ENCODE measurements at places on chromosomes 3 and 15. TPM values are rescaled to one million over a fixed set of nuclear protein-coding genes. Genes with fewer than 3 reads are reported as not detected.

Gene PYGO1
- total RNA-seq: 0.73 TPM

DNA sequence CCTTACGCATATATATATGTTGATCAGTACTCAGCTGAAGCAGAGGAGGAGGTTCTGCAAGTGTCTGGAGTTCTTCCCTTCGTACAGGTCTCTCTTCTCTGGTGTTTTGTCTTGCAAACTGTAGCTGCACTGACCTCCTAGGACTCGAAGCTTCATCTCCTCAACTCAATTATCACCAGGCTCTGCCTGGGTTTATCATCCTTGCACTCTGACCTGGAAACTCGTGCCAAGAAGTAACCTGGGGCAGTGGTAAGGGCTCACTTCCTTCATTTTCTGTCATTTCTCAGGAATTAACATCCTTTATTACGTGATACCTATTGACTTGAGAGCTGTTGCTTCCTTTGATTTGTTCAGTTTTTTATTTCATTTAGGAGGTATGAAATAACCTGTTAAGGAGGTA is 14.4 kb downstream of the REC114 start:
- DNase-seq: no peak

DNA sequence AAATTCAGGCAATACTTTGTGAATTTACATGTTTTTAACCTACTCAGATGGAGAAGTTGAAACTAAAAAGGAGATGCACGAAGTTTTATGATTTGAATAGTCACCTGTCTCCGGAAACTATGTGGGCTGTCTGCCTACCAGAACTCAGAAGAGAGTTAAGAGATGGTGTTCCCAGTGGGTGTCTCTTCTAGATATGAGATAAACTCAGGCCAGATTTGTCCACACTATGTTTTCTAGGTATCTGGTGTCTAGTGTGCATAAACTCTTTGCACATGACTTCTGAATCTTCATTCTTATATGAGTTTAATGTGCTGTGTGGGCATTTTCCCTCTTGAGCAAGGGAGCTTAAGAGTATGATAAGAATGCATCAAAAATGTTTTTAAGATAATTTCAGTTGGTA is 222.8 kb downstream of the FOXP1 start:
- no peak for DNase-seq

- DNase-seq: no peak
Measured at GRCh38 chr15:85889956-85890619, 95.4 kb upstream of the KLHL25 start.

DNA sequence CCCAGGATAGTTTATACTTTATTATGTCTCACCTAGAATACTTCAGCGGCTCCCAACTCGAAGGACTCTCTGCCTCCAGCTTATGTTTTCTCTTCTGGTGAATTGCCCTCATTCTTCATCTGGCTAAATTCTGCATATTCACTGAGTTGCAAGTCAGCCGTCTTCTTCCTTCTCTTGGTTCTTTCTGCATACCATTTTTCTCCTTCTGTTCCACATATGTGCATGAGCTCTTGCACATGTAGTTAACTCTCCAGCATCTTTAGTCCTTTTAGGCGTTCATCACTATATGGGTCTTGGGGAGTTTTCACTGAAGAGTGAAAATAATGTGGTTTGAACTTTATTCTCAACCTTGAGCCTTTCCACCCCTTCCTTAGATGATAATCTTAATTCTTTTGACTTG is 70.1 kb downstream of the AP4E1 start:
- no peak for DNase-seq

Gene RYR3
- 2.2 TPM for total RNA-seq

GRCh38 chr3:5974630-5975322 is 787.3 kb downstream of the EDEM1 start:
- DNase-seq: no peak

Gene ITIH1
- total RNA-seq: not detected

DNA sequence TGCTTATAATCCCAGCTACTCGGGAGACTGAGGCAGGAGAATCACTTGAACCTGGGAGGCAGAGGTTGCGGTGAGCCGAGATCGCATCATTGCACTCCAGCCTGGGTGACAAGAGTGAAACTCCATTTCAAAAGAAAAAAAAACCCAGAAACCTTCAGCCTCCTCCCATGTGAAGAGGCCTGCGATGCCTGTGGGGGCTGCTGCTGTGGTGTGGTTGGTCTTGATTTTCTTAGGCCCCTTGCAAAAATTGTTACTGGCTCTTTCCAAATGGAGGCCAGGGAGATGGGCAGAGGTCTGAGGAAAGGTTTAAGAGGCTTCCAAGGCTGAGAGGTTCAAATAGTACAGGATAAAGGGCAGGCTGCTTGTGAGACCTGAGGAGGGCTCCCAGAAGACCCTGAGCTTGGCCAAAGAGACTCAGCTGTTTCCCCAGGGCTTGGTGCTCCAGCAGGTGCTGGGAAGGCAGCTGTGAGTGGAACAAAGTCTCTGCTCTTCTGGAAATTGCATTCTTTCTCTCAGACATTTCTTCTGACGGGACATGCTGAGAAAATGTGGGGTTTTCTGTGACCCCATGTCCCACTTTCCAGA is 18.4 kb downstream of the GCSAM start:
- no peak for DNase-seq

DNA sequence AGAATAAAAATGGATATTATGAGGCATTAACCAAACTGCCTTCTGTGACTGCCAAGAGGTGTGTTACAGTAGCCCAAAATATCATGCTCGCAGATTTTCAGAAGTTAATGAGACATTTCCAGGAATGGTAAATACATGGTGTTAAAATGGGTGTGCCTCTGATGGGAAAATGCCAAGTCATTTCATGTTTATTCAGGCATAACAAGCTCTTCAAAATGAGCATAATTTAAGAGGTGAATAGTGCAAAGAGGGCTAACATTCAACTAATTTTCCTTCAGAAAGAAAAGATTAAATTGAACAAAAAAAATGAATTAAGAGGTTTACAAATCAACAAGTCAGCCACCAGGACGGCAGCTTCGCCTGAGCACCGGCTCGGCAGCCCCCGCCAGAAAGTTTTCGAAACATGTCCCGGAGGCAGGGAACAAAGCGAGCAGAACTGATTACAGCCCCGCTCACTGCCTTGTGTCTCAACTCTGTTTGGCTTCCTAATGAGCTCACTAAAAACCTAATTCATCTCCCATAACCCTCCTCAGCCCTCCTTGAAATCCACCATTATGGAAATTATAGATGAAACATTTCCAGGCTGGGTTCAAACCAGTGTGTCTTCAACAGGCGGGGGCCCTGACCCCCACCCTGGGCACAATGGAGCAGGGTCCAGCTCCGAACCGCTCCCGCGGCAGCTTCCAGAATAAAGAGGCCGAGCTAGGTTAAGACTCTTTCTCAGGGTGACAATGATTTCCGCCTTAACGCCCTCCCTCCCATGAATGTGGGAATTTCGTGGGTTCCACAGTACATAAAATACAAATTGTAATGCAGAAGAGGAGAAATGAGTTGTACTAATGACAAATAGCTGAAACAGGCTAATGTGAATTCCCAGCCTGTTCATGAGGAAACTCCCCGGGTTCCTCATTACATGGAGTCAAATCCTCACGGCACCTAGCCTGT is 43.9 kb downstream of the MEIS2 start:
- DNase-seq: no peak

GRCh38 chr15:33616475-33616874 is 305.7 kb downstream of the RYR3 start:
- no peak for DNase-seq

Gene UBA7
- 71.6 TPM for total RNA-seq

Gene CAMP
- 0.40 TPM for total RNA-seq

GRCh38 chr3:69377262-69377661 is 8.6 kb downstream of the FRMD4B start:
- no peak for DNase-seq

GRCh38 chr15:50046867-50047266 is 72.2 kb downstream of the ATP8B4 start:
- no peak for DNase-seq

Gene SLC22A14
- not detected for total RNA-seq

DNA sequence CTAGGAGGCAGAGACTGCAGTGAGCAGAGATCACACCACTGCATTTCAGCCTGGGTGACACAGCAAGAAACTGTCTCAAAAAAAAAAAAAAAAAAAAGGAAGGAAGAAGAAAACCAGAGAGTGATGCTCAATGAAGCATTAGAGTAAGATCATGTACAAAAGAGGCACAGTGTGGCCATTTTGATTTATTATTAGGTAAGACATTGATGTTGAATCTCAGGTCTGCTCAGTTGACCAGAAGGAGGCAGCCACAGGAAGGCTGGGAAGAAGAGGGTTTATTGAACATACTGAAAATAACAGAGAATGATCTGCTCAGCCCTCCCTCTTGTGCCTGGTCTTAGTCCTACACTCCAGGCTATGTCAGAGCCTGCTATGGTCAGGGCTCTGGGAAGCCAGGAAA is 15.6 kb downstream of the LRRK1 start:
- no peak for DNase-seq

Gene CCDC39
- not detected for total RNA-seq

- no peak for DNase-seq
Measured at GRCh38 chr15:77604973-77605372, 27.7 kb downstream of the LINGO1 start.

DNA sequence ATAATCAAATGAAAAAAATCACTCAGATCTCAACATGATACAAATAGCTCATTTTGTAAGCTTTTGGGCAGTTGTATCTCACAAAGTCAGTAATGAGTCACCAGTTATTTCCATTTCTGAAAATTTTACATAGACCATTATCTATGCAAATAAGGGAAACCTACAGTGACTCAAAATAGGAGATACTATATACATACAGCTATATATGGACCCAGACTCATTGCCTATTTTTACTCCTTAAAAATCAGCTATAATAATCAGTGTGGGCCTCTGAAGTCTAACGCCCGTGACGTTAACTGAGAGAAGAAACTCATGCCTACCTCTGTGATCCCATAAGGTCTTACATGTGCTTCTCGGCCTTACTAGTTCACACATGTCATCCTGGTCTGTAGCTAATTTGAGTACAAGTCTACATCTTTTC is 31.6 kb downstream of the LRIG1 start:
- DNase-seq: no peak

Gene ALDH1A2
- total RNA-seq: 5.6 TPM

DNA sequence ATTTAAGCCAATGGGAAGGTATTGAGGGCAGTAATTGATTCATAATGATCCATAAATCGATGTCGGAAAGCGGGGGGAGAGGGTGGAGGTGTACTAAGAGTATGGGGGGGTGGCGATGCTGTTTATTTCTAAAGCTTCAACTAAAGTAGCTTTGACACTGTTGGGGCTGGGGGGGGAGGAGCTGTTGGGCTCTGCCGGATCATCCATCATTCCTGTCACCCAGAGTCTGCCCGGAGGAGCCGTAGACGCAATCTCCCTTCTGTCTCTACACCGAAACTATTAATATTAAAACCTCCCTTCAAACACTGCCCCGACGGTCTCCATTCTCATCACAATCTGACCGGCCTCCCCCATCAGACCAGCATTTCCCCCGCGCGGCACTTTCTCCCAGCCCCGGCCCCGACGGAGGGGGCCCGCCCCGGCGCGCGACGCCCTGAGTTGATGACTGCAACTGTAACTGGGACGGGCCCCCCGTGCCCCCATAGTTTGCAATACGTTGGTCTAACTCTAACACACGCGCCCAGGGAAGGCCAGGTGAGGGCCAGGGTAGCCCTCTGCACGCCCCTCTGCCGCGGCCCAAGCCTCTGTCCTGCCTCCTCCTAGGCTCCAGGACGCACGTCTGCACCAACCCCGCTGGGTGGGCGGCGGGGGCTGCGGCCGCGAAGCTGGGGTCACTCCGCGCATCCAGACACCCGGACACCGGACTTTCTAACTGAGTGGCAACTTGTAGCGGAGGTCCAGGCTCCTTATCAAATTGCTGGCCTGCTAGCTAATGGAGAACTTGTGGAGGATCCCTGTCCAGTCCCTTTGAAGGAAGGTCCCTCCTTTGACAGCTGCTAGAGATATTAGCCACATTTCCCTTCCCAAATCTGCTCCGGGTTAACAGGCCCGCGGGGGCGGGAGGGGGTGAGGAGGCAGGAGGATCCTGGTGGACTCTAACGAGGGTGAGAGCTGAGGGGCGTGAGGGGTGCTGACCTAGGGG is 212.0 kb downstream of the MEIS2 start:
- DNase-seq: no peak

DNA sequence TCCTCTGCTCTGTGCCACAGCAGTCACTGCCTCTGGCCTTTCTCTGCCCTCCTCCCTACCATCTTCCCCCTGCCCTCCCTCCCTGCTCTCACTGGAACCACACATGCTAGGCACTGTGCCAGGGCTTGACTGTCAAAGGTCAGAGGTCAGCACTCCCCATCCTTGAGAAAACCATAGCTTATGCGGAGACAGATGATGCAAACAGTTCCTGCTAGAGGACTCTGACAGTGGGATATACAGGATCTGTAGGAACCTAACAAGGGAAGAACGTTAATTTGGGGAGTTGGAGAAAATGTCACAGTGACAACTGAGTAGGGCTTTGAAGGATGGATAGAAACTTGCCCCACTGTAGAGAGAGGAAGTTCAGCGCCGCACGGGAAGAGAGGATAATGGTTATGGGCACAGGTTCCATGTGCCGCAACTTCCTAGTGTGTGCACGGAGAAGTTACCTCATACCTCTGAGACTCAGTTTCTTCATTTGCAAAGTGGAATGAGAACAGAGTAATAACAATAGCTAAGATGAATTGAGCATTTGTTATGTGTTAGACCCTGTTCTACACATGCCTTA is 29.3 kb upstream of the XYLB start:
- DNase-seq: no peak

Gene RTP1
- not detected for total RNA-seq

GRCh38 chr15:33971811-33972210 is 3.5 kb downstream of the CHRM5 start:
- no peak for DNase-seq

Gene KLHL40
- not detected for total RNA-seq

DNA sequence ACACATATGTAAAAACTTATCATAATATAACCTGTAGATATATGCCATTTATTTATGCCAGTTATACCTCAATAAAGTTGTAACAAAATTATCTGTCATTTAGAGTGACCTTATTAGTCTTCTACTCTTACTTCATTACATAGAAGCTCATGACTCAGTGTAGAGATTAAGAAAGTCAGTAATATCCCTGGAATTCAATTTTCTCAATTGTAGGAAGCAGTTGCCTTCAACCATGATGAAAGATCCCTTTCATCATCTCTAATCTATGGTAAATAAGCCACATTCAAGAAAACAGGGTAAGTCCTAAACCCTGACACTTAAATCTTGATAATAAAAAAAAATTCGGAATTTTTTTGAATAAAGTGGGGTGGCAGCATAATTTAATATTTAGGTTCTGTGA is 216.5 kb upstream of the PEX5L start:
- DNase-seq: no peak

Gene SAMMSON
- not detected for total RNA-seq

Gene C3orf85
- 31.9 TPM for total RNA-seq

Gene SH2D7
- total RNA-seq: 2.4 TPM

- no peak for DNase-seq
Measured at GRCh38 chr3:175386630-175387029, 527.5 kb downstream of the NAALADL2 start.
